ENCODE measurements at places on chromosomes 12 and 14.
A peak's percentile ranks its signal among the peaks of the same experiment; 100 is the strongest.

- no peak for DNase-seq
Observed at GRCh38 chr12:71684081-71684480, 1.8 kb upstream of the TMEM19 start.

DNA sequence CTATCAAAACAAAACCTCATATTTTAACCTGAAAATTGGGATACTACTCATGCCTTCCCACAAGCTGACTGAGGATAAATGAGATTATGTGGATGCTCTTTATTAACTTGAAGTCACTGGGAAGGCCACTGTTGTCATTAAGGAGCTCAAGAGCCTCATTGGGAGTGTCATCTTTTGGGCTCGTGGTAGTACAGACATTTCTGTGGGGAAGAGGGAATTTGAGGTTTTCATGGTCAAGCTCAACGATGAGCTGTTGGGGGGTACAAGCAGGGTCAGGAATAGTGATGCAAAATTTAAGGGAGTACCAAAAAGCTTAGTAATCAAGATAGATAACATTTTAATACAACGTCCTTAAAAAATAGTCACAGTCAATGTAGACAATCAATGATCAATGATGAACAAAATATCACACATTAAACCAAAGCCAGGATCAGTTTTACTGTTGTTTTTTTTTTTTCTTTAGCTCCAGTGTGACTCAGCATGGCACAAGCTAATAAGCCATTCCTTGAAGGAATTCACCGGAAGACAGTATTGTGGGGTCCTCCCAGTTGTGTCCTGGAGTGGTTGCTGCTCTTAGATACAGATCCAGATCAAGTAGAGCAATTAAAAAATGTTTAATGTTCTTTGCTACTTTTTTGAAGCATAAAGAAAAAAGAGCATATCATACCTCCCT, 130.9 kb downstream of the C12orf75 start:
- DNase-seq, result no peak

DNA sequence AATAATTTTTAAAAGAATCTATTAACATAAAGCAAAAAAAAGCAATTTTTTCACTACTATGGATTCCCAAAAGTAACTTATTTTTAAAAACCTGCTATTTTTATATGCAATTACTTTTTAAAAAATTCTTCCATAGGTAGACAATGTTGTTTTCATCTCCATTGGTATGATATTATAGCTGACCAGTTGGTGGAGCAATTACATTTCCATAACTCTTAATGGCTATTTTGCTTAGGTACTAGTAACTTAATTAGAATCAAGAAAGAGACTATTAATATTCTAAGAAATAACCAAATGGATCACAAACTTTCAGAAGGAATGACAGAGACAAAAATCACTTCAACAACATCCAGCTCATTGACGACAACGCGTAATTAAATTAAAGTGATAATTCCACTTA, 64.7 kb upstream of the PTCSC3 start:
- DNase-seq, result no peak

DNA sequence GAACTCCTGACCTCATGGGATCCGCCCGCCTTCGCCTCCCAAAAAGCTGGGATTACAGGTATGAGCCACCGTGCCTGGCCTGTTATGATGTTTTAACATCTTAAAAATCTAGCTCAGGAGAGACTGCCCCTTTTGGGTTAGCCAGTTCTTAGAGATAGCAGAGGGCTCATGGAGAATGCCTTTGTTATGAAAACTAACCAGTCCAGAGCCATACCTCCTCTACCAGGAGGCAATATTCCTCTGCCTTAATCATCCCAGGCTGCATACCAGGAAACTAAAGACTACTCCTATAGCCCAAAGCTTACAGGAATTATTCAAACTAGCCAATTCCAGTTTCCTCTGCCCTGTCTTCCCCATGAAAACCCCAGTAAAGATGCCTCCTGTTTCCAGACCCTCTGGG, 96.0 kb upstream of the MDM1 start:
- DNase-seq, result no peak

DNA sequence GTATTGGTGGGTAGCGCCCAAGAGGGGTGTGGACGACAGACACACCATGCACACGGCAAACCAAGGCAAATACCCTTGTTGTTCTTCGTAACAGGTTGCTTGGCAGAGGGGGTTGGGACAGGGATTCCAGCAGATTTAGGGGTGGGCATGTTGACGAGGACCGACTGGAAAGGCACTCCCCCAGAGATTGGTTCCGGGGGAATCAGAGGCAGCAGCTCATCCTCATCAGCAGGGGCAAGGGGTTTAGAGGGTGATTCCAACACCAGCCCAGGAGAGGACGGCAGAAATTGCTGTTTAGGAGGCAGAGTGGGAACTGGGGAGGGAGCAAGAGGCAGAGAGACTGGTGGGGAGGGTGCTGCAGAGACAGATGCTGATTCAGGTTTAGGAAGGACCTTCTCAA, 9.3 kb downstream of the NACA start:
- DNase-seq, result no peak

- DNase-seq, result peak; percentile 60
Observed at GRCh38 chr12:6336079-6336888, 5.6 kb downstream of the TNFRSF1A start.

DNA sequence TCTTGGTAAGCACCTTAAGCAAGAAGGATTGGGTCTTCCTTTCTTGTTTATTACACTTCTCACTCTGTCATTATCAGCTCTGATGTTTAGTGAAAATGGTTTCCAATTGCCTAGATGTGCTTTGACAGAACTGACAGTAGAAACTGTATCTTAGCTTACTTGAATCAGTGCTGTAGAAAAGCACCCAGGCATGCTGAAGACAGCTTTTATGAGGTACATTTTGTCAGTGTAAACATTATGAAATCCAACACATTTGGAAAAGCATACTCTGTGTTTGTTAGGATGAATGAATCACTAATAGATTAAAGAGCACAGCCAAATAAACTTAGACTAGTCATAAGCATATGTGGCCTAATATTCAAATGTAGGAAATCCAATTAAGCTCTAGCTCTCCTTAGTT, 290.2 kb upstream of the NPAS3 start:
- DNase-seq, result no peak

GRCh38 chr14:33932576-33933345, 18.1 kb downstream of the EGLN3 start:
- DNase-seq, result no peak

- no peak for DNase-seq
Observed at GRCh38 chr12:70948976-70949336, 28.4 kb upstream of the PTPRR start.

DNA sequence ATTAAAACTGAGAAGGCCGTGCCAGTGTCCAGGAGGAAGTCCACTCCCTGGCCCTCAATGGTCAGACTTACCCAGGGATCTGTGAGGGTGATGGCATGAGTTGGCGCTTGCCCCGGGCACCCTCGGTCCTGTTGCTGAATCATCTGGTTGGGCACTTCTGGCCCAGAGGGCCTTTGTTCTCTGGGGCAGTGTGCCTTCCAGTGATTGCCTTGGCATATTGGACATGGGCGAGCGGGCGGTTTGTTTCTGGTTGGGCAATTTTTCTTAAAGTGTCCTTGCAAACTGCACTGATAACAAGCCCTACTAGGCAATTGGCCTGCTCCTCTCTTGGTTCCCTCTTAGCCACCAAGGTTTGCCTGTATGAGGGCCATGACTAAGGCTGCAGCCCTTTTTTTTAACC, 69.5 kb upstream of the ZDHHC17 start:
- no peak for DNase-seq

DNA sequence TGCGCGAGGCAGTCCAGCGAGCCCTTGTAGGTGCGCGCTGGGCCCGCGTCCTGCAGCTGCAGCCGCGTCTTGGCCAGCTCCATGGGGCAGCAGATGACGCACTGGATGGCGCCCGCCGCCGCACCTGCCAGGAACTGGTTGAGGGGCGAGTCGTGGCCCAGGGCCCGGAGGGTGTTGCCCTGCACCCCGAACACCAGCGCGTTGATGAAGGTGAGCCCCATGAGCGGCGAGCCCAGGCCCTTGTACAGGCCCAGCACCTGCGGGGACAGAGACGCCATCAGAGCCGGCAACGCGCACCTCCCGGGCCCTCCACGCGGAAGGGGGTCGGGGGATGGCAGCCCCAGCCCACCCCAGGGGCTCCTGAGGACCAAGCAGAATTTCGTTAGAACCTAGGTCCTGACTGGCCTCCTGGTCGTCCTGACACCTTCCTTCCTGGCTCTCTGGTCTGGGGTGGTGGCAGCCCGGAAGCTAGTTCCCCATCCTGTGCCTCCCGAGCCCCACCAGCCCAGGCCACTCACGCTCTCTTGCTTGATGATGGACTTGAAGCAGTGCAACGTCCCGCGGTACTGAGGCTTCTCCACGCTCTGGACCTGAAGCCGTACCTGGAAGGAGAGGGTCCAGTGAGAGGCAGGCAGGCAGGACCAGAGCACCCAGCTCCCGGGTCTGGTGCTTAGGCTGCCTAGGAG, 13.3 kb downstream of the SLC25A29 start:
- DNase-seq, result no peak

GRCh38 chr14:25461780-25462179, 411.8 kb upstream of the STXBP6 start:
- no peak for DNase-seq

DNA sequence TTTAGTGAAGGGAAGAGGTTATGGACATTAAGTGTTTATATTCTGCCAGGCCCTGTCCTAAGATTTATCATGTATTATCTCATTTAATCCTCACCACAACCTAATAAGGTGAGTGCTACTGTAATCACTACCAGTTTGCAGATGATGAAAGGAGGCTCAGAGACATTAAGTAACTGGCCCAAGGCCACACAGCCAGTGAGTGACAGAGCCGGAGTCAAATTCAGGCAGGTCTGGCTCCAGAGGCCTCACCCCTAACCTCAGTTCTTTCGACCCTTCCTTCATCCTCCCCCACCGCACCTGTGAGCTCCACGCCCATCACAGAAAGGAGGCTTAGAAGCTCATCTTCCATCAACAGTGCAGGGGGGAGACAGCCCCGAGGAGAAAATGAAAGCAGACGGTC, 197.3 kb downstream of the RBM19 start:
- no peak for DNase-seq

DNA sequence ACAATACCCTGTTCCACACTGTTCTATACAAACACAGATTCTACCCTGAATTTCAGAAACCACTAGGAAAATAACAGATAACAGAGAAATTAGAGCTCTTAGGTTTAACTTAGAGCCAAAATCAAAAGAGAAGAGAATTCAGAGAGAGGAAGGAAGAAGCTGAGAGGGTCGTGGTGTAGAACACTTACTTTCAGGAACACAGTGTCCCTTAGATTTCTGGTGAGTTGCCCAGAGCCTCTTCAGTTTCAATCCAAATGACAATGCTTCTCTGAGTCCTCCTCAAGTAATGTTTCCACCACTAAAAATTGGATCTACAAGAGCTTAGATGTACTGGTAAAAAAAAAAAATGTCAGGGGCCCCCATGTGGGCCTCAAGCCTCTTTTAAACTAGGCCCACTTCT, 2.6 kb downstream of the YAF2 start:
- DNase-seq, result no peak

- DNase-seq, result no peak
Observed at GRCh38 chr12:7141351-7142005, 11.3 kb downstream of the CLSTN3 start.

- no peak for DNase-seq
Observed at GRCh38 chr12:116712458-116713303, 25.2 kb downstream of the SPRING1 start.

GRCh38 chr12:115964626-115965025, 312.9 kb downstream of the MED13L start:
- no peak for DNase-seq

DNA sequence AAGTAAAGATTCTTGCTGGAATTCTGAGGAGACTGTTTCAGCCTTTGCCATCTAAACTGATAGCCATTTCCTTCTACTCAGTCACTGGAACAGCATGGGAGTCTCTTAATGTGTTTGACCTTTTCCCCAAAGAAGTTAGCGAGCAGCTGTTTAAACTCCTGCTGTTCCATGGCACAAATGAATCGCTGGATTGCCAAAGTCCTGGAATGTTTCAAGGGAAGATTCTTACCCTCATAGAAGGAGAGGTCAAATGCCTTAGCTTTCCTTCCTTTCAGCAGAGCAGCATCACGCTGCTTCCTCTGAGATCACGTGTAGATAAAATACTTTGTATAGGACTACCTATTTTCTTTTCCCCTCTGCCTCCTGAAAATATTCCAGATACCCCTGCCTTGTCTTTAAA, 10.5 kb upstream of the NR2C1 start:
- DNase-seq, result no peak

GRCh38 chr12:120771097-120771496, 45.5 kb downstream of the ACADS start:
- DNase-seq, result no peak

DNA sequence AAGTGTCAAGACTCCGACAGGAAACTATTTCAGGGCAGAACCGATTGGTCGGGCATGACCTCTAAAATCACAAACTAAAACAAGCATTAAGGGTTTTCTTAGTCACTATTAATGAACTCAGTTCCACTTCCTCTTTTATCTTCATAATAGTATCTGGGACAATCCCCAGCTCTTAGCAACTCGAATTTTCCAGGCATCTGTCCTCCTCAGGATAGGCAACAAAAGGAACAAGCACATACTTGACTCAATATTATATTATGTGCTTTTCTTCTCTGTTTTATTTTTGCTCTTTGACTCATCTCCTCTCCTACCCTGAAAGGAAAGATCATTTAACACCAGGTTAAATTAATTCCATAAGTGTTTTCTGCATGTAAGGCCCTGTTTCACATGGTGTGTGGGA, 638.3 kb upstream of the TBX3 start:
- no peak for DNase-seq

- no peak for DNase-seq
Observed at GRCh38 chr12:6963791-6964413, 6.6 kb downstream of the PHB2 start.

- no peak for DNase-seq
Observed at GRCh38 chr12:130831876-130832405, 7.1 kb downstream of the STX2 start.
